ENCODE measurements at places on chromosomes 6 and 20. TPM values are rescaled to one million over a fixed set of nuclear protein-coding genes. Genes with fewer than 3 reads are reported as not detected.

DNA sequence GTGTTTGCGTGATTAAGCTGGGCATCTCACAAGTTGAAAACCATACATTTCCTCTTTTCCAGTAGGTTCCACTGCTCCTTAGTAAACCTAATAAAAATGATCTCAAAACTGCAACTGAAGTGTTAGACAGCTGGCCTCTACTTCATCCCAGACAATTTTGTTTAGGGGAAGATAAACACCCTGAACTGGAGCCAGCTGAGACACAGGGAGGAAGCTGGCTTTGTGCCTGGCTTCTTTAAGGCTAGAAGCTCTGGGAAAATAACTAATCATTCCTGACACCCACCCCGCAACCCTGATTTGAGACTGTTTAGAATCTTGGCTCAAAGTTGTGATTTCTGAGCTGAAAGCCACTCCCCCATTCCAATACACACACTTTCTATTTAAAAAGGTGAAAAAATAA is 11.6 kb downstream of the PTPRT start:
- no peak for DNase-seq

DNA sequence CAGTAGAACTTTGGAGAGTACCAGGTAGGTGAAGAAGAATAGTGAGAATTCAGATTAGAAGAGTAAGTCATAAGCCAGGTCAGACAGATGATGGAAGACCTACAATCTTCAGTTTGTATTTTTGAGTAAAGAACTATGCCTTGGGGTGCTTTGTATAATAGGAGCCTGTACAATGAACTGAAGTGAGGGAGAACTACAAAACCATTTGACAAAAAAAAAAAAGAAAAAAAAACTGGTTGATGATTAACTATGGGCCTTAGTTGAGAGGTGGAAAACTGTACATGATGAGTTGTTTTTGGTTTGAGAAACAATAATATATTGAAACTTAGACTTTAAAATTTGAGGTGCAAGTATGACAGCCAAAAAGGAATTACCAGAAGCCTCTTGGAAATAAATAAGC is 25.7 kb downstream of the VTA1 start:
- no peak for DNase-seq

EEF1A2 gene
- total RNA-seq, result 281 TPM

MGME1 gene
- 22.7 TPM for total RNA-seq

ASIP gene
- total RNA-seq, result not detected

- DNase-seq, result no peak
Measured at GRCh38 chr20:37305839-37306238, 16.4 kb downstream of the MANBAL start.

CDSN gene
- not detected for total RNA-seq

- no peak for DNase-seq
Measured at GRCh38 chr20:34102342-34102741, 9.7 kb downstream of the EIF2S2 start.

DNA sequence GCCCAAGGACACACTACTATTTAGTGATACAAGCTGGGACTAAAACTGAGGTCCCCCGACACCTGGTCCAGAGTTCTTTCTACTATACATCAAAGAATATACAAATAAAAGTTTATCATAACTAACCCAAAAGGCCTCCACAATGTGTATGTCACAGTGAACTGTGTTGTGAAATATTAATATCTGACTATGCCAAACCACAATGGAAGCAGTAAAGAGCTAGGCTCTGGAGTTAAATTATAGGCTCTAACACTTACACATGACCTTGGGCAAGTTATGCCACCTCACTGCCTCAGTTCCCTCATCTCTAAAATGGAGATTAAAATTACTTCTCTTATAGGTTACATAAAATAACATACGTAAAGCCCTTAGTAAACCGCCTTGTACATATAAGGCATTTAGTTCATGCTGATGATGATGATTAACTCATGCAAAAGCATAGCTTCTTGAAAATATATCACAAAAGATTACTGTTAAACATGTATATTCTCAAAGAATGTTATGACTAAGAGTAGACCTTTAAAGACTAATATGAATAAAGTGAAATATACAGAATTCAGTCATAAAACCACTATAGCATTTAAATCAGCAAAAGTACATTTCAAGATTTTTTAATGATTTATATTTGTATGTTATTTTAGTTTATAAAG is 5.7 kb downstream of the SUPT3H start:
- DNase-seq, result no peak

- DNase-seq, result peak; percentile 95
Measured at GRCh38 chr20:347640-348484, 951 bp downstream of the NRSN2 start.

DNA sequence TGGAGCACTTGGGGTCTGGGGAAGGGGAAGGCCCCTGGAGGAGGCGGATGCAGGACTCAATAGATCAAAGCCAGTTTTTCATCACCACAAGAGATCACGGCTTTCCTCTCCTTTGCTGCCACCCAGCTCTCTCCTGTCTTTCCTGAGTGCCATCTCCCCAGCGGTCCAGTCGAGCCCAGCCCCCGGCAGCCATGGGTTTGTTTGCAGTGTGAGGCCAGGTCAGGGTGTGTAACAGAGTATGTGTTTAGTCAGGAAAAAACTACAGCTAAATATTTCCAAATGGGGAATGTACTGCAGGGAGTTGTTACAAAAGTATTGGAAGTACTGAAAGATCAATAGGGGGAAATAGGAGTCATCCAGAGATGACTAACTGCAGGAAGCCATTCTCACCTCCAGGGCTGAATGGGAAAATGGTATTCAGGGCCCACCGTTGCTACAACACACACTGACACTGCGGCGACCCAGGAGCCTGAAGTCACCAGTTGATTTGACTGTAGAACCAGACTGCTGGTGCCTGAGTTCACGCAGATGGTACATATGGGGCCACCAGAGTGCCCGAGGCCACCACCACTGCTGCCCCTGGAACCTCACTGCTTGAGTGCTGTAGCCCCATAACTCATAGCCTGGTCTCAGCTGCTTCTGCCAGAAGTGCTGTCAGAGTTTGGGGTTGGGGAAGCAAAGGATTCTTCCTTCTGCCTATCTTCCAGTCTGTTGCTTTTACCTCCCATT is 23.6 kb upstream of the FANCE start:
- DNase-seq, result no peak

GPR63 gene
- 0.46 TPM for total RNA-seq

DNA sequence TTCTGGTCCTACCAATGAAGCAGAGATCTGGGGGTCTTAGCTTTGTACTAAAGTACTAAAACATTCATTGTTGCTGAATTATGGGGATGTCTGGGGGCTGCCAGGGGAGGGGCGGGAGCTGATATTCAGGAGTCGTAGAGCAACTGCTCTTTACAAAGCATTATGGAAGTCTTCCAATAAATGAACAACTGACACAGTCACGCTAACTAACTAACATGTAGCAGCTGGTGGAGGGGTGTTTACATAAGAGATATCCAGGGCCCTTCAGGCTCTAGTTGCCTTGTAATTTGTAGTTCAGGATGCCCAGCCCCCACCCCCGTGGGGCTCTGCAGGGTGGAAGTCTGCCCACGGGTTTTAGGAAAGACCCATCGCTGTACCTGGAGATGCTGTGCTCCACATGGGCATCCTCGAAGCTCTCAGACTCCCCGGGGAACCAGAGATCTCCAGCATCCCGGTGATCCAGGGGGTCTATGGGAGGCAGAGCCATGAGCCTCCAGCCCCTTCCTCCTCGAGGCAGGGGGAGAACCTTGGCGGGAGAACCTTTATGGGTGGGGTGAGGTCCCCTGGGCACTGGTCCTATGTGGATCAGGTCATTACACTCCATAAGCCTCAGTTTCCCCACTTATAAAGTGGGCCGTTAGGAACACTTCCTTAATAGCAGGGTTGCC is 3.4 kb downstream of the TREM2 start:
- no peak for DNase-seq

SFTA2 gene
- not detected for total RNA-seq

PDE7B gene
- total RNA-seq, result 0.14 TPM

GRCh38 chr6:33589731-33590530 is 9.9 kb upstream of the BAK1 start:
- peak; percentile 98 for DNase-seq

DNA sequence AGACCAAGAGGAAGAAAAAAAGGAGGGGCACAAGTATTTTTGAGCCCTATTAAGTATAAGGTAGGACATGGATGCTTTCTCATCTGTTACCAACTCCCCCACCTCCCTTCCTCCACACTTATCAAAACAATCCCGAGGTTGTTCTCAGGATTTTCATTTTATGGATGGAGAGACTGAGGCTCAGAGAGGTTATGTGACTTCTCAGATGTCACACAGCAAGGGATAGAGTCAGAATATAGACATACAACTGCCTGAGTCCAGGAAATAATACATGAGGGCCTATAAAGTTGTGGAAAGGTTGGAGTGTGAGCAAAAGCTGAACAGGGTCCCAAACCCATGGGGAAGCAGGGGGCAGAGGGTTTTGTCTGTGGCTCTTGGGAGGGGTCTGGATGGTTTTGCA is 19.3 kb downstream of the KCNK17 start:
- no peak for DNase-seq

- no peak for DNase-seq
Measured at GRCh38 chr6:1412901-1413300, 23.5 kb downstream of the FOXF2 start.

GRM1 gene
- total RNA-seq, result 0.41 TPM

- no peak for DNase-seq
Measured at GRCh38 chr20:50460115-50460607, 50.0 kb upstream of the PTPN1 start.

PPT2 gene
- total RNA-seq, result 27.3 TPM

COL21A1 gene
- not detected for total RNA-seq

GRCh38 chr6:119821380-119821779 is 471.8 kb upstream of the MAN1A1 start:
- DNase-seq, result no peak

DNA sequence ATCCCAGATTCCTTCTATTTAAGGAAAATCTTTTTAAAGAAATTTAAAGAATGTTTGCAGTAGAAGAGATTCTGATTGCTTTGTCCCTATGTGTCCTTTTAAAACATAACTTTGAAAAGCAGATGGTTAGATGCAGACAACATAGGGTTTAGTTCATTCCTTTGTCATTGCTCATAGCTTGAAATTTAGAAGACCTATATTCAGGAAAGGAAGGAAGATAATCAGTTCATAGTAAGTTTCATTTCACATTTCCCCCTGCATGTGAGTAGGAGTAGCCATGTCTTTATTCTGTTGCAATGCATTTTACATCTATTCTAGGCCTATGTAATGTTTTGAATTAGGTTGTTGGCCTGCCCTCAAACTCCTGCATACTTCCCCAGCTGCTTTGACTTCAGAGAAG is 197.9 kb upstream of the GRIK2 start:
- no peak for DNase-seq

GRCh38 chr6:39881851-39882530 is 52.3 kb downstream of the MOCS1 start:
- DNase-seq, result no peak

GRCh38 chr6:21457647-21458046 is 135.9 kb upstream of the SOX4 start:
- DNase-seq, result no peak

DNA sequence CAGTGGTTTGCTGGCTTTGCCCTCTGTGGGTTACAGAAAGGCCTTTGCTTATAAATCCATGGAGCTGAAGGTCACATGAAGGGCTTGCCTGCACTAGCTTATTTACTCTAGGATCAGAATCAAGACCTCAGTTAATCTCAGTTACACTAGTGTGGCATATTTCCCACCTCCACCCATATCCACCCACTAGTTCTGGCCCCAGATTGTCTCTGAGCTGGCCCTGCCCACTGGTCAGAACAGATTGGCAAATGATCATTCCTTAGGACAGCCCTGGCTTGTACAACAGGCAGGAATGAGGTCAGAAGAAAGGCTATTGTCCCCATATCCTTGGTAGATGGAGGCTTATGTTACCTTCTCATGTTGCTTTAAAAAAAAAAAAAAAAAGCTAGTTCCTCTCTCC is 33.3 kb upstream of the SASH1 start:
- DNase-seq, result no peak

GRCh38 chr6:77972334-77972733 is 319.5 kb downstream of the MEI4 start:
- DNase-seq, result no peak

DNA sequence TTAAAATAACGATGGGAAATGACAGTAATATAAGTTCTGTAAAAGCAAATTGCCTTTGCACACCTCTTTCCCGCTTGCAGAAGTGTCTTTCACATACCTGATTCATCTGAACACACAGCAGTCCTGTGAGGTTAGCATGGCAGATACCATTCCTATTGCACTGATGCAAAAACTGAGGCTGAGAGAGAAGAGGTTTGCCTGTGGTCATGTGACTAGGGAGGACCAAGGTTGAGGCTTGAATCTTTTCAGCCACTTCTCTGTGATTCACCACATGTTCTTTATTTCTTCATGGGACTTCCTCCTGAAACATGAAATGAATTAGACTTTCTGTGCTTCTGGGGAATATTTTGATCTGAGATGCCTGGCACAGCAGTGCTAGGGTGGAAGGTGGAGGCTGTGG is 92.9 kb downstream of the VEGFA start:
- DNase-seq, result no peak

DNA sequence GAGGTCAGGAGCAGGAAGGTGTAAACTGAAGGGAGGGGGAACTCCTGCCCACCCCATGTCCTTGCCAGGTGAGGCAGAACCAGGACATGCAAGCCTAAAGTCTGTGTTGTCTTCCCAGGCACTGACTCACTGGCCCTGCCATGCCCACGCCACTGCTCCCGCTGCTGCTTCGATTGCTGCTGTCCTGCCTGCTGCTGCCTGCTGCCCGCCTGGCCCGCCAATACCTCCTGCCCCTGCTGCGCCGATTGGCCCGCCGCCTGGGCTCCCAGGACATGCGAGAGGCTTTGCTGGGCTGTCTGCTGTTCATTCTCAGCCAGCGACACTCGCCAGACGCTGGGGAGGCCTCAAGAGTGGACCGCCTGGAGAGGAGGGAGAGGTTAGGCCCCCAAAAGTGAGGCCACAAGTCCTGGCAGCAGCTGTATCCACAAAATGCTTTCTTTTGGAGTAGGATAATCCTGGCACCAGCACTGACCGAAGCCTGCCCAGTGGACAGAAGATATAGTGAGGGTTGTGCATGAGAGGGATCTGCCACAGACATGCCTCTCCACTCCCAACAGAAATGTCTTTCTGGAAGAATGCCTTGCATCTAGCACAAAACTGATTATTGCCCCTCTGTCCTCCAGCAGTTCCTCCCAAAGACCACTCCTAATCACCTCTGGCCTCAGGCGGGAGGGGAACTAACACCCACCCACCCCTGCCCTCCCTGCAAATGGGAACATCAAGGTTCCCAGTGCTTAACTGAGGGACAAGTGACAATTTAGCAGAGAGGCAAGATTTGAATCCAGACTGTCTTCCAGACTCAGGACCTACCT is 812 bp downstream of the MYMX start:
- DNase-seq, result peak; percentile 19

- DNase-seq, result no peak
Measured at GRCh38 chr6:12654514-12654913, 62.1 kb upstream of the PHACTR1 start.

COL11A2 gene
- 1.4 TPM for total RNA-seq

- DNase-seq, result peak; percentile 88
Measured at GRCh38 chr6:30759575-30760239, 15.4 kb upstream of the IER3 start.
